Glutamatergic neuron (in vitro differentiated cells): ENCODE measurements at places on chromosomes 3 and 15. TPM values are rescaled to one million over a fixed set of nuclear protein-coding genes. Genes with fewer than 3 reads are reported as not detected.

DNA sequence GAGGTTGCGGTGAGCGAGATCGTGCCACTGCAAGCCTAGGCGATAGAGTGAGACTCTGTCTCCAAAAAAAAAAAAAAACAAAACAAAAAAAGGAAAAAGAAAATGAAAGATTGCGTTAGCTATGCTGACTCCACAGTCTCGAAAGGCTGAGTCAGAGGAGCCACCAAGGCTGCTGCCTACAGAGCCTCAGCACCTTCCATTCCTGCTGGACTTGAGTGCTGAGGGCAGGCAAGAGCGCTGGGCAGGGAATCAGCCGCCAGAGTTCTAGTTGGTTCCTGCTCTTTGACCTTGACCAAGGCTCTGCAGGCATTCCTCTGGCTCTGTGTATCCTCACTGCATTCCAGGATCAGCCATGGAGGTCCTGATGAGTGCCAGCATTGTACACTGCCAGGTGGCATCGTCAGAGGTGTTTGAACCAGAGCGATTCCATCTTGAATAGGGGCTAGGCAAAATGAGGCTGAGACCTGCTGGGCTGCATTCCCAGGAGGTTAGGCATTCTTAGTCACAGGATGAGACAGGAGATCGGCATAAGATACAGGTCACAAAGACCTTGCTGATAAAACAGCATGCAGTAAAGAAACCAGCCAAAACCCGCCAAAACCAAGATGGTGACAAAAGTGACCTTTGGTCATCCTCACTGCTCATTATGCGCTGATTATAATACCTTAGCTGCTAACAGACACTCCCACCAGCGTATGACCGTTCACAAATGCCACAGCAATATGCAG lies 5.9 kb downstream of the MESP2 start:
- DNase-seq: no peak

DNA sequence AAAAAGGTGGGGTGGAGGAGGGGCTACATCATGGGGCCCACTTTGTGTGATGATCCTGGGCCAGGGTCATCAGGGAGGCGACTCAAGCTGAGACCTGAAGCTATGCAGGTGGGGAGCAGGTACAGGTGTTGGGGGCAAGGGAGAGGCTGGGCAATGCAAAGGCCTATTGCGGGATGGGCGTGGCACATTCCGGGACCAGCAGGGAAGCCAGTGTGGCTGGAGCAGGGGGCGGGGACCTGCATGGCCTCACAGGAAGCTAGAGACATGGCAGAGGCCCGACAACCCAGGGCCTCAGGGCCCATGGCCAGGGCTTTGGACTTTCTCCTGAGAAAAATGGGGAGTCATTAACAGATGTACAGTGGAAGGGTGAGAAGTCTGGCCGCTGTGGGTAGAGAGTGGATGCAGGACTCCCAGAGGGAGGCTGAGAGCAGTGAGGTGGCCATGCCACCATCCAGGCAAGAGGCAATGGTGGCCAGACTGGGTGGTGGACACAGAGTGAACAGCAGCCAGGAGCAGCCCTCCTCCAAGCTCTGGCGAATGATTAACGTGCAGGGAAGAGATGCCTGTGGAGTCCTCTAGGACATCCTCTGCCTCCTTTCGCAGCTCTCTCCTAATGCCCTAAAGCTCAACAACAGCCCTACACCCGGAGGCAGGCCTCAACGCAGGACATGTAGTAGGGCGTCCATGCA lies 122.6 kb upstream of the ATP2B2 start:
- no peak for DNase-seq

GRCh38 chr15:57205027-57205855 lies 171.1 kb upstream of the CGNL1 start:
- no peak for DNase-seq

DNA sequence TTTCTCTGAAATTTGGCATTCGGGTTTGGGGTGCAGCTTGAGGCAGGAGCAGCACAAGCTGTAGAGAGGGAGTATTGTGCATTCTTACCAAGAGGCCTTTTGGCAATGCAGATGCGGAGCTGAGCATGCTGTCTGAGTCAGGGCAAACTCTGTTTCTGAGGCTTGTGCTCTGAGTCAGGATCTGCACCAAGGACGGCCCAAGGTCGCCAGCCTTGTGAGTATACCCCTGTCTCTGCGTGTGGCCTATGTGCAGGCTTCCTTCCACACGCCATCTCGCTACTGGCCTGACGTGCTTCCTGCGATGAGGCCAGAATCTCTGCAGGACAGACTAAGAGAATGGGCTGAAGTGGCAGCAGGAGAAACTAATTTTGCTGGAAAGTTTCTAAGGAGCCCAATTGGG lies 83.8 kb upstream of the ROPN1 start:
- DNase-seq: no peak

DNA sequence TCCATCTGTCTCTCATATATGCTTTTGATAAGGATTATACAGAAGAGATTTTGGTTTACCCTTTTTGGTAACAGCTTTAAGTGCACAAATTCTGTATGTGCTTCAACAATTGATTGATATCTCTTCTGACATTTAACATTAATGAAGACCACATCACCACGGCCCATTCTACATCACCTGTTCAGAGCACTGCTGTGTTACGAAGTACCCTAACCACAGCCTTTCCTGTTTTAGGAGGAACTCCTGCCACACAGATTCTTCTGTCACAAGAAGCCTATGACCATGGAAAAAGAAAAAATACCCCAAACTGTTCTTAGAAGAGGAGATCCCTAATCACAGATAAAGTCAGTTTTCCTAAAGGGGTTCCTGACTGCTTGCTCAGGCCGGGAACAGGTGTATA lies 170.1 kb downstream of the NSUN3 start:
- DNase-seq: no peak

DNA sequence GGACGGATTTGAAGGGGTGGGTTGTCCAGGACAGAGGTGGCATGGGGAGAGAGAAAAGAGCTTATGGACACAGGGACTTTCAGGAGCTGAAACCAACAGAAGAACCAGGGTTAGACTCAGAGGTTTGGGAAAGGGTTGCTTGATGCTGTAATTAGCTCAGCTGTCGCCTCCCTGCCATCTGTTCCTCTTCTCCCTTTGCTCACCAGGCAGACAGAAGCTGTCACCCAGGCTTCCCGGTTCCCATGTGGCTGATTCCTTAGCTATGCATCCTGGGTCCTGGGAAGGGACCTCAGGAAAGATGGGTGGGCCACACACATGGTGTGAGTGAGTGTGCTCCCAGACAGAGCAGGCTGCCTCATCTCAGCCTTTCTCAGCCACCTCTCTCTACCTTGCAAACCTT lies 14.1 kb downstream of the PTPN23 start:
- no peak for DNase-seq

GRCh38 chr15:82680200-82681102 lies 29.2 kb downstream of the AP3B2 start:
- DNase-seq: peak; percentile 83

DNA sequence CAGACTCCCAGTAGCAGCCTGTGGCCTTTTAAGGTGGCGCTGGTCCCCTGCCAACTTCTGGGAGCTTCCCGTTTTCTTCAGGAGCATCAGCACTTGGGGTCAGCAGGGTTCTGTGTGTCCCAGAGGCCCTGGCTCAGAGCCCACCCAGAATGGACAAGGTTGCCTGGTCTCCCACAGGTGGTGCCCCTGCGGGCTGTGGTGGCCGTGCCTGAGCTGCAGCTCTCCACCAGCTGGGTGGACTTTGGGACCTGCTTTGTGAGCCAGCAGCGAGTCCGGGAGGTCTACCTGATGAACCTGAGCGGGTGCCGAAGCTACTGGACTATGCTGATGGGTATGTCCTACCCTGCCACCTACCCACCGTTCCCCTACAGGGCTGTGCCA lies 15.5 kb downstream of the ACAA1 start:
- no peak for DNase-seq

DNA sequence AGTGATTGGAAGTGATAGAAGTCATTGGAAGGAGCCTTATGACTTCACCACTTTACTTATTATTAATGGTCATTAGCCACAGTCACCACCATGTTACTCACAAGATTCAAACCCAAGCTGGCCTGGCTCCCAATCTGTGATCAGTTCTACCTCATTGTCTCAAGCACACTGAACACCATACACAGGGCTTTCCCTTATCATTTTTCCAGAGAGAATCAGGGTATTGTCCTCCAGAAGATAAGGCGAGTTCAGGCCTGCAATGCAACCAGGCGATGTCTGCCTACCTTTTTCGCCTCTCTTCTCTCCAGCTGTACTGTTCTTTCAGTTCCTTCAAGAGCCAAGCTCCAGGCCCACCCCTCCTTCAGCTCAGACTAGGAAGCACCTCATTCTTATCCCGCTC lies 24.9 kb downstream of the EMC7 start:
- no peak for DNase-seq

DNA sequence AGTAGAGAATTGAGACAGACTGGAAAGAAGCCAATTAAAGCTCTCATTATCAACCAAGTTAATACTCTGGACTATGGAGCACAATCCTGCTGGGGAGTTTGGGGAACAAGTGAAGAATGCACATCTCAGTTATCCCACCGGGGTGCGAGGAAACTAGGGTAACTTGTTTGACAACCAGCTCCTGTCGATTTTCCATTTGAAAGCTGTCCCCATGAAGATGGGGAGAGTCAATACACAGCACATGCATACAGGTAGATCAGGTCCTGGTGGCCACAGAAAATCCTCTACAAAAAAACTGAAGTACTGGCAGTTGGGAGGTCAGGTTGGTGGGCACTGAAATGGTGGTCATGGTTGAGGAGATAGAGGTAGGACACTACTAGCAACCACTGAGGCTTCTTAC lies 25.7 kb upstream of the GRAMD1C start:
- DNase-seq: no peak

DNA sequence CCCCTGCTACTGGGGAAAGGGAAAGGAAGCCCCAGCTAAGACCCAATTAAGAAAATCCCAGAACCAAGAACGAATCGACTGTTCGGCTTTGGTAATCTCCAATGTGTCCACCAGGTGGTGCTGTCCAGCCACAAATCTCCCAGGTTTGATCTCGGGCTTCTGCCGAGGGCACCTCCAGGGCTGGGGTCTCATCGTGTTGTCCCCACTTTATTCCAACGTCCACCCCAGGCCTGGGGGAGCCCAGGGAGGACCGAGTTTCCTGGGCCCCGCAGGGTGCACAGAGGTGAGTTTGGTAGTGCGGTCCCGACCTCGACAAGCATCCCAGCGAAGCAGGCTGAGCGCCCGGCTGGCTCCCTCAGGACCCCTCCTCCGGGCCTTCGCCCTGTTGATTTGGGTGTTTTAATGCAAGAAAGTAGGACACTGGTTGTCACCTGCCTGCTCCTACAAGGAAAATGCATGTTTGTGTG lies 185.1 kb downstream of the GOLGA6L6 start:
- DNase-seq: no peak

DNA sequence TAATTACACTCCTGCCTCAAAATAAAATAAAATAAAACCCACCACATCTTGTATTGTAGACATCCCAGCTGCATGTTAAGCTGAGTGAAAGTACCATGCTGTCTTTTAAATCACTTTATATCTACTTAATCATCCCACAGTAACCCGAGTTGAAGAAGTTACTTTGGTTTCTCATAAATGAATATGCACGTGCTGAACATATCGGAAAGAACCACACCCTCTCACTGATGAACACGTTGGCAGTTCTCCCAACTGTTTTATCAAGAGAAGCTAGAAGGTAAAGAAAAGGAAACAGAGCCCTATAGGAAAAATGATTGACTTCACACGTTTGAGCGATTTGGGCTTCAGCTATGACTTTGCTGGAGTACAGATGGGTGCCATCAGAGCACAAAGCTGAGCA lies 15.9 kb upstream of the TM4SF19 start:
- DNase-seq: no peak

The HEMK1 gene
- 21.1 TPM for total RNA-seq

The LRRIQ4 gene
- total RNA-seq: 0.29 TPM

The PCBP4 gene
- total RNA-seq: 1,577 TPM
